ENCODE measurements at places on chromosomes 1 and 21.

DNA sequence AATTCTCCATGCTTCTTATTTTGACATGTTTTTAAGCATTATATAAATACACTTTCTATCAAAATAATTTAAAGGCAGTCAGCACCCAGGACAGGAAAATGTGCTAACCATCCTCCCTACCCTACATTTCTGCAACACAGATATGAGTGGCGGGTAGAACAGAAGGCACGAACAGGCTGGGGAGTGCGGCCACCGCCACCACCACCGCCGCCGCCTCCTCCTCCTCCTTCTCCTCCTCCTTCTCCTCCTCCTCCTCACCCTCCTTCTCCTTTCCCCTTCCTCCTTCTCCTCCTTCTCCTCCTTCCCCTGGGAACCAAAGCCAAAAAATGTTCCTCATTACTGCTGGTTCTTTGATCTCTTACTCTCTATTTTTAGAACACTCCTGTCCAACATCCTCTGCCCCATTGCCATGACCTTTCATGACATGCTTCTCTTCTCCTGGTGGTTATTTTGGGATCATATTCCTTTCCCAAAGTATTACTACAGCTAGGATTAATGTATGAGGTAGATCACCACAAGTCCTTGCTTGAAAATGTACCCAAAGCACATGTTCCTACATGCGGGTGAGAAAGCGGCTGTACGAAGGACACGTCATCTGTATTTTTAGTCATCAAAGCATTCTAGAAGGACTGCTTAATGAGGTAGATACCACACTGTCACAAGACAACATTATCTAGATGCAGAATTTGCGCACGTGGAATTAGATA lies 24.5 kb upstream of the CCN1 start:
- no peak for ATAC-seq

DNA sequence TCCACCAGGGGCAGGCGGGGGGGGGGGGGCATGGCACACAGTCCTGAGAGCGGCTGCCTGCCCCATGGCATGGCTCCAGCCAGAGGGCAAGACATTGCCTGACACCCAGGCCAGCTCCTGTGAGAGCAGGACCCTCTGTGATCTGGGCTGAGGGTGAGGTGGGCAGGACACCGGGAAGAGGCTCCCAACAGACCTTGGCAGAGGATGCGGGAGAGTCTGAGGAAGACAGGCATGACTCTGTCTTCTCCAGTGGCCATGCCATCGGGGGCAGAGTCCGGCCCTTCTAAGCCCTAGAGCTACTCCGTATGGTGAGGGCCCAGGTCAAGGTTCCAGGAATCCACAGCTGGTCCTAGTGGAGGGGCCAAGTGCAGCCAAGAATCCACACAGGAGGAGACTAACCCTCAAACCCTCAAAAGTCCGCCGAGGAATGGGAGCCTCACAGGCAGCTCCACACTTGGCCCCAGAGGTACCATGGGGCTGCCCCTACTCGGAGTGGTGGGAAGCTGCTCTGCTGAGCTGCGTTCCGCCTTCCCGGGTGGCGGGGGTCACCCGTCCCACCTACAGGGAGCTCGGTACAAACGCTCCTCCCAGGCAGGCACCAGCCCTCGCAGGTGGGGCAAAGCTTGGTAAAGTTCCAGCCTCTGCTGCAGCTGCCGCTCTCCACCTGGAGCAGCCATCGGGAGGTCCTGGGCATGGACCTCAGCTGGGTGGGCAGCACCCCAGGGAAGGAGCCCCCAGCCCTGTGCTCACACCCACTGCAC lies 6.5 kb downstream of the ACTRT2 start:
- no peak for ATAC-seq

DNA sequence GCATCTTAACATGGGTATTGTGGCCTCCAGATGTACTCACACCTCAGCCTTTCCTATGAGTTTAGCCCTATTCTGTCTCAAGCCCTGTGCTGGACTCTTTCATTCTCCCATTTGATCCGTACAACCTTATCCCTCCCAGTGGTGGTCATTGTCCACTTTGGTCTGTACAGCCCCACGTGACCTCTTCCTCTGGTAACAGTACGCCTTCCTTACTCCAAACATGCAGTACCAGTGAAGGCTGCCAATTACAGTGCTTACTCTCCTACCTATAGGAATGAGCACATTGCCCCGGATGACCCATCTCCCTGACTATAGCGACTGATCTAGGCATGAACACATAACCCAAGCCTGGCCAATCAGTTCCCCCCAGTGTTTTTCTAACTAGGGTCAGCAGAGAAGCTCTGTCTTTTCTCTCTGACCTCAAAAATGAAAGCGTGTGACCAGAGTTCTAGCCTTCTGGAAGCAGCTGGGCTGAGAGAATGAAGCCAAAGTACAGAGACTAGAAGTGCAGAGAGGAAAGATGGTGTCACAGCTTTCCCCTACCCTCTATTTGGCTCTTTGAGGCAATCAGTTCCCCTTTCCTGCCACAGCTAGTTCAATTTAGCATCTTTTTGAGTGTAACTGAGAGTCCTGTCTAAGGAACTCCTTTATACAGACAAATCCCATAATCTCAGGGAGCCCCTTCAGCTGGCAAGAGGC lies 9.9 kb upstream of the QSOX1 start:
- no peak for ATAC-seq

DNA sequence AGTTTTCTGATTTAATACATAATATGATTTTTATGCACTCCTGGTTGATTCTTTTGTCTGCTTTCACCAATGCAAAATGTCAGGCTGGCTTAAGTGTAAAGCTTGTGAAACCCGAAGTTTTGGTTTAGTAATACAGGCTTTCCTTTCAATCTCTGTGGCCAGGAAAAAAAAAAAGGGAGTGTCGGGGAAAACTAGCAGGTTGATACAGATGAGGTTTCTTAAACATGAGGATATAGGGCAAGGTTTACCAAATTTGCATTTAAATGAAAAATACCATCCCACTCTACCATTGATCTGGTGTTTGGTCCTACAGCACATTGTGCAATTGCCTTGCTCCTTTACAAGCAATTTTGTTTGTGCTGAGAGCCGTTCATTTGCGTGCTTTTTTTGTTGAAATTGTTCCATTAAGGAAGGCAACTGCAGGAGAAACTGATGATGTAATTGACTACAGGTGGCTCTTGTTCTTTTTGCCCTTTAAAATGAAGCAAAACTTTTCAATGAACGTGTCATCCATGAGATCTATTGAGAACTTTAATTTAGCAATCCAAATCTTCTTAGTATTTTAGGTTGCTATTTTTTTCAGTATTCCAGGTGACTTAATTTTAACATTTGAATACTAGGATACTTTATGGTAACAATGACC lies 22.7 kb downstream of the CLIC6 start:
- no peak for ATAC-seq

- no peak for ATAC-seq
Measured at GRCh38 chr1:248843687-248844086, 5.7 kb downstream of the ZNF672 start.

DNA sequence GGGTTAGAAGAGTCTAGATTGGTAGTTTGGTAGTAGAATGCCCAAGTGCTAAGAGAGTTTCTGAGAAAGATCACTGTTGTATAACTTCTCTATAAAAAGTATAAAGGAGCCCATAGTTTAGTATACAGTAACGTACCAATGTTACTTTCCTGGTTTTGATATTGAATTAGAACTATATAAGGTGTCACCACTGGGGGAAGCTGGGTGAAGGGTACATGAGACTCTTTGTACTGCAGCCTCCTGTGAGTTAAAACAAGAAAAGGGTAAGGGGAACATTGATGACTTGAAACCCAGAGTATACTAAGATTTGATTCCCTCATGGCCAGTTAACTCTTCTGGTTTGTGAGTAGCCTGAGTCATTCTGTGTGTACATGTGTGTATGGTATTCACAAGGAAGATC lies 129.8 kb downstream of the RPS6KC1 start:
- ATAC-seq = no peak

DNA sequence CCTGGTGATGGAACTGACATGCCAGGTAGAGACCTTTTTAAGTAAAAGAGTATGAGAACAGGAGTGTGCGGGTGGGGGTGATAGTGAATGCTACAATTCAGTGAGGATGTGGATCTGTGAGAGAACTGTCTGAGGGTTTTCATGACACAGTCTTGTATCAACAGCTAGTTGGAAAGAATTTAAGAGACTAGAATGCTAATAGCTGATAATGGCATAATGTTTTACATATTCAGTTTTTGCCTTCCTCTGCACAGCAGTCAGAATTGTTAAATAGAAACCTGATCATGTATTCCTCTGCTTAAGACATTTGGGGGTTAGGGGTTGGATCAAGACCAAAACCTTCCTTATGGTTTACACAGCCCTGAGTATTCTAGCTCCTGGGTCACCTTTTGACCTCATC lies 152.8 kb upstream of the ZRANB2 start:
- ATAC-seq = no peak

- ATAC-seq = no peak
Measured at GRCh38 chr1:205077934-205078311, 6.3 kb downstream of the TMEM81 start.

GRCh38 chr1:185059950-185060571 lies 14.7 kb downstream of the RNF2 start:
- no peak for ATAC-seq

DNA sequence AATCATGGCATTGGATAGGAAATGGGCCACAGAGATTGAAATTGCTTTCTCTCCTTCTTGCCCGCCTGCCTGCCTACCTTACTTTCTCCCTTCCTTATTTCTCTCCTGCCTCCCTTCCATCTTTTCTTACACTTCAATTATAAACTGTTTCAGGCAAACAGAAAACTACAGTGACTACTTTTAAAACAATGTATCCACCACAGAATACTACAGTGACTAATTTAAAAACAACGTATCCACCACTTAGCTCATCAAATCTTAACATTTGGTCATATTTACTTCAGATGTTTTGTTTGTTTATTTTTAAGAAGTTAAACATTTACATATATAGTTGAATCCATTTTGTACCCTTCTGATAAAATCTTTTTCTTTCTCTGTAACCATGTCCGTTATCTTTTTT lies 54.4 kb downstream of the SNRPE start:
- no peak for ATAC-seq

GRCh38 chr1:231334079-231334666 lies 3.5 kb downstream of the EXOC8 start:
- ATAC-seq = no peak

- ATAC-seq = no peak
Measured at GRCh38 chr1:30376054-30376697, 347.2 kb downstream of the MATN1 start.

GRCh38 chr1:82466416-82466815 lies 665.7 kb downstream of the ADGRL2 start:
- ATAC-seq = no peak

DNA sequence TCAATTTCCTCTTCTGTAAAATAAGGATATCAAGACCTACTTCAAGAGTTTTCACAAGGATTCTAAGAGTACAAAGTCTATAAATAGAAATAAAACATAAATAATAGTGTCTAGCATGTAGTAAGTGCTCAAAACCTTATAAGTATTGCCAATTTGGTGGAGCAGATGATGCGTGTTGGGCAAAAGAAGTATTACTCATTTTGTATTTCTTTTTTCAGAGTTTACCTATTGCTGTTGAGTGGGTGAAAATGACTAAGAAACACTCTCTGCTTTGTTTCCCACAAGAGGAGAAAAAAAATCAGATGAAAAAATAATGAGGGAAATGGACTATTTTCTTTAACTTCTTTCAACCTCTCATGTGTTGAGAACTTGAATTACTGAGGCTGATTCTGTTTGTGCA lies 103.3 kb upstream of the KCNK2 start:
- no peak for ATAC-seq

DNA sequence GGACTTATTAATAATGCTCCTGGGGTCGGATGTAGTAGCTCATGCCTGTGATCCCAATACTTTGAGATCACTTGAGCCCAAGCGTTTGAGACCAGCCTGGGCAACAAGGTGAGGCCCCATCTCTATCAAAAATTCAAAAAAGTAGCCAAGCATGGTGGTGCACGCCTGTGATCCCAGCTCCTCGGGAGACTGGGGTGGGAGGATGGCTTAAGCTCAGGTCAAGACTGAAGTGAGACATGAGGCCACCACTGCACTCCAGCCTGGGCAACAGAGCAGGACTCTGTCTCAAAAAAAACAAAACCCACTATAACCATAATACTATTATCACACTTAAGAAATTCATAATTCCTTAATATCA lies 1.6 kb upstream of the DEGS1 start:
- ATAC-seq = no peak

- ATAC-seq = no peak
Measured at GRCh38 chr1:119298687-119299303, 69.8 kb upstream of the HAO2 start.

DNA sequence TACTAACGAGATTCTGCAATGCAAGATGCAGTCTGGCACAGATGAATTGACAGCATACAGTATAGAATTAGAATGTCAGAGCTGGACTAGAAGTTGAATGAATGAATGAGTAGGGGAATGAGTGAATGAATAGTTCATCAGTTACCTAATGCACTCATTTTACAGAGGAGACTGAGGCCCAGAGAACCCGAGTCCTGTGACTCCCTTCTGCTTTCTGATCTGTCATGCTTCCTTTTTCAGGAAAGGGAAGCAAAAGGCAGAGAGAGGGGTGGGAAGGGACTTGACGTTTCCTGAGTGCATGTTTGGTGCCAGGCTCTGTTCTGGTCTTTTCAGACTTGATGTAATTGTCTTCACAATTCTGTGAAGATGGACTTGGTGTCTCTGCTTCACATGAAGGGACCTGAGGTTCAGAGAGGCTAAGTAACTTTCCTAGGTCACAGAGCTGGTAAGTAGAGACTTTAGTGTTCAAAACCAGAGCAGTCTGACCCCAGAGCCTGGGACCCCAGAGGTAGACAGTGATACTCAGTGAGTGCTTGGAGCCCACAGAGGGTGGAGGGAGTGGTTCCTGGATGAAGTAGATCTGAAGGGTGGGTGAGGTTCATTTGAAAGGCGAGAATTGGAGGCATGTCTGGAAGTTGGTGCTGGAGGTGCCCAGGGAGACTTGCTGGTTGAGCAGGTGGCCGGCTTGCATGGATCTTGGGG lies 8.0 kb upstream of the MEX3A start:
- no peak for ATAC-seq

DNA sequence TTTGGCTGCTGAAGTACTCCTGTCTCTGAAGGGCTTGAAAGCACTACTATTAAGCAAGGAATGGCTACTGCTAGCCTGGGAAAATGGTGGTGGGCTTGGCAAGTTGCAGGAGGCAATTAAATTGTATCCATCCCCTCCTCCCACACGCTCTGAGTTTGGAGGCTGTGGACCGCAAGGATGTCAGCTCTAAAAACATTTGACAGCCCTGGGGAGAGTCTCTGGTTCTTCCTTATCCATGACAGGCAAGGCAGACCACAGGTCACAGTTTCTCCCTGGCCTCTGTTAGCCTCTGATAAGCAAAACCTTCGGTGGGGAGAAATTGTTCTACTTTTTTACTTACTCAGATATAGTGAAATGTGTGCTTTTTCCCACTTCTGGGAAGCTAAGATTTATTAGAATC lies 46.6 kb downstream of the S1PR1 start:
- no peak for ATAC-seq

GRCh38 chr1:178126741-178127185 lies 32.9 kb downstream of the RASAL2 start:
- no peak for ATAC-seq

- ATAC-seq = no peak
Measured at GRCh38 chr1:41733725-41734124, 185.0 kb downstream of the HIVEP3 start.

- no peak for ATAC-seq
Measured at GRCh38 chr1:32894681-32895080, 6.5 kb downstream of the TMEM54 start.
